Breast epithelium (tissue), 4 donors: ENCODE measurements at places on chromosomes 7 and 10.

DNA sequence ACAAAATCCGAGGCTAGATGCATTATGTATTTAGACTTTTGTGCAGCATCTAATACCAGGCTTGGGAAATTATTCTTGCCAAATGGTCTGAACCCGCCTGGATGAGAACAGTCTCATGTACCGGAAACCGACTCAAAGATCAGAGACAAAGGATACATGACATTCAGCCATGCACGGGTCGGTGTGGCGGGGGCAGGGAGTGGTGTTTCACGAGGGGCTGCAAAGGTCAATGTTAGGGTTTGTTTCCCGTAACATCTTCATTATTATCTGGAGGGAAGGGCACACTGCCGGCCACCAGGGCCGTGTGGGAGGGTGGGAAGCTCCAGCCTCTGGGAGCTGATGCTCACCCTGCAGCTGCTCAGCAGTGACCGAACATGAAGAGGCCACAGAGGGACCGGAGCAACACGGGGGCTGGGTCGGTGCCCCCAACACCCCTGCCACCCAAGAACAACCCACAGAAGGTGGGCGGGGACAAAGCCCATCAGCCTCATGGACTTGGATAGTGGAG is 23.1 kb downstream of the CNPY1 start:
- DNase-seq, result no peak
- H3K36me3 ChIP-seq, result no peaks in the 10 kb centered on the region
- H3K4me1 ChIP-seq, result no peaks in the 10 kb centered on the region
- H3K4me3 ChIP-seq, result no peak overlapping the region
- no peak overlapping the region for H3K27ac ChIP-seq

DNA sequence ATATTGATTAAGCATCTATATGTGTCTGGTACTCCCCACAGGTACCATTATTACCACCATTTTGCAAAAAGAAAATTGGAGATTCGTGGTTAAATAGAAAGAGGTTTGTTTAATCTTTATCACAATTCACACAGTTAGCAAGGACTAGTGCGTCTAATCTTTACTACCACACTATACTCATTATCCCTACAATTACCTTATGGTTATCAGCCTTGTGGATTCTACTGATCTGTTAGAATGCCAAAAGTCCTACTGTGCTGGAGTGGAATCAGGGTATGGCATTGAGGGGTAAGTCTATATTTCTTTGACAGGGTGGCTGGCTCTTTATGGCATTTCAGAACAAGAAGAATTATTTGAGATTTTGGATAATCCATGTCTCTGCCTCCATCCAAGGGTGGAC is 156.1 kb downstream of the RNLS start:
- H3K4me3 ChIP-seq, result no peak overlapping the region
- H3K27me3 ChIP-seq, result no peaks in the 10 kb centered on the region
- no peak overlapping the region for H3K27ac ChIP-seq
- no peak for DNase-seq
- no peaks in the 10 kb centered on the region for H3K4me1 ChIP-seq

GRCh38 chr7:50268990-50269389 is 35.5 kb upstream of the IKZF1 start:
- no peaks in the 10 kb centered on the region for H3K4me1 ChIP-seq
- no peak overlapping the region for H3K4me3 ChIP-seq
- no peaks in the 10 kb centered on the region for H3K27me3 ChIP-seq
- H3K36me3 ChIP-seq, result no peaks in the 10 kb centered on the region

DNA sequence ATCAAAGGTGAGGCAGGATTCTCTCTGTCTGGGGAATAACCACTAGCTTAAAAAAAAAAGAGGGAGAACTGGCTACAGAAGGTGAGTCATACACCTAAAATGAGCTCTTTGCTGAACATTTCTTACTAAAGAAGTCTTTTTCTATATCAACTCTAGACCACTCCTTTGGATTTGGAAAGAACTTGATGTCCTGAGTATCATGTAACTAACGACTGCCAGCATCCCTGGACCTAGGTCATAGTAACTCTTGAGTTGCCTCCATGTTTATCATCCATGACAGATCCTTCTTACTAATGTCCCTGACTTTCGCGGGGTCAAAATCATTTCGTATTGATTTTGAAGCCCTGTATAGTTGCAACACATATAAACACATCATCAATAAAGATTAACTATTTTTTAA is 89.1 kb downstream of the CNOT4 start:
- H3K27me3 ChIP-seq, result no peaks in the 10 kb centered on the region
- no peak for DNase-seq
- no peaks in the 10 kb centered on the region for H3K36me3 ChIP-seq
- H3K4me3 ChIP-seq, result no peak overlapping the region

GRCh38 chr7:632831-633210 is 93.7 kb upstream of the DNAAF5 start:
- H3K27ac ChIP-seq, result no peak overlapping the region
- DNase-seq, result peak; percentile 47
- no peaks in the 10 kb centered on the region for H3K36me3 ChIP-seq
- no peak overlapping the region for H3K4me3 ChIP-seq
- H3K4me1 ChIP-seq, result no peaks in the 10 kb centered on the region

GRCh38 chr7:30954914-30955313 is 8.8 kb upstream of the GHRHR start:
- no peaks in the 10 kb centered on the region for H3K27me3 ChIP-seq
- H3K4me3 ChIP-seq, result no peak overlapping the region
- no peak overlapping the region for H3K27ac ChIP-seq
- no peaks in the 10 kb centered on the region for H3K36me3 ChIP-seq

DNA sequence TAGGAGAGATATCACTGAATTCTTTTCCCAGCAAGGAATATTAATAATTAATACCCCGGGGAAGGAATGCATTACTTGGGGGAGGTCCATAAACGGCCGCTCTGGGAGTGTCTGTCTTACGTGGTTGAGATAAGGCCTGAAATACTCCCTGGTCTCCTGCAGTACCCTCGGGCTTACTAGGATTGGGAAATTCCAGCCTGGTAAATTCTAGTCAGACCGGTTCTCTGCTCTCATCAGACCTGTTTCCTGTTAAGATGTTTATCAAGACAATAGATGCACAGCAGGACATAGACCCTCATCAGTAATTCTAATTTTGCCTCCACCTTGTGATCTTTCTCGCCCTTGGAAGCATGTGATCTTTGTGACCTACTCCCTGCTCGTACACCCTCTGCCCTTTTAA is 162.8 kb upstream of the KCND2 start:
- no peak overlapping the region for H3K27ac ChIP-seq
- H3K4me3 ChIP-seq, result no peak overlapping the region
- H3K4me1 ChIP-seq, result no peaks in the 10 kb centered on the region
- DNase-seq, result no peak
- no peaks in the 10 kb centered on the region for H3K27me3 ChIP-seq
- H3K36me3 ChIP-seq, result no peaks in the 10 kb centered on the region

DNA sequence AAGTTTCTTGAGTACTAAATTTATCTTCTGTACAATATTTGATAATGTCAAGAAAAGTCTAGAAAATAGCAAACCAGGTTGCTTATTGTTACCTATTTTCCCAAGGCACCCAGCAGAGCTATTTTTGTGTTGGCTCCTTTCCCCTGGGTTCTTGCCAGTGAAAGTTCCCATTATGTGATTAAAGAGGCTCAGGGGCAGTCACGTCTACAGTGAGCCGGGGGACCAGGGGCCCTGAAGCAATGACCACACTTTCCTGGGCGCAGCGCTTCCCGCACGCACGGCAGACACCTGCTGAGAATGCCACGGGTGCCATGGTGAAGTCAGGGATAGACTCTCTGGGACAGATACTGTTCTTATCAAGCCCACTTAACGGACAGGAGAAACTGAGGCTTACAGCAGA is 10.4 kb upstream of the CNPY1 start:
- H3K27me3 ChIP-seq, result peaks cover 20% of the 10 kb centered on the region
- H3K4me1 ChIP-seq, result no peaks in the 10 kb centered on the region

- H3K27ac ChIP-seq, result peak overlapping the region; percentile 97
- no peaks in the 10 kb centered on the region for H3K4me1 ChIP-seq
- H3K27me3 ChIP-seq, result no peaks in the 10 kb centered on the region
- DNase-seq, result peak; percentile 32
- peak overlapping the region; percentile 86 for H3K4me3 ChIP-seq
These were observed 34.5 kb upstream of the EBLN1 start for GRCh38 chr10:22252224-22252800.

GRCh38 chr10:44258019-44258418 is 126.9 kb downstream of the CXCL12 start:
- H3K36me3 ChIP-seq, result no peaks in the 10 kb centered on the region
- no peak overlapping the region for H3K27ac ChIP-seq
- no peaks in the 10 kb centered on the region for H3K4me1 ChIP-seq
- H3K27me3 ChIP-seq, result no peaks in the 10 kb centered on the region

DNA sequence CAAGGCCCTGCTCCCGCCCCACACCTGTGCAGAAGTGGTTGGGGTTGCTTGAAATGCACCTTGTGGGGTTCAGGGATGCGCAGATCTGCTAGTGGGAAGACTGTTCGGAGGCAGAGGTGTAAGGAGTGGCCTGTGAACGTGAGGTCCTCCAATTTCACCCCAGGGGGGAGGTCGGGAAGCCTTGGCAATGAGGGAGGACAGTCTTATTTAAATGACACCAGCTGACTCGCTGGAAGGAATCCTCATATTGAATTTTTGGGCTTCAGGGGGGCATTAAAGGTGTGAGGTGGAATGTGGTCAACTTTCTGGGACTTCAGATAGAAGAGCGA is 218.8 kb upstream of the CELF2 start:
- no peak for DNase-seq
- H3K27ac ChIP-seq, result peak overlapping the region; percentile 95

DNA sequence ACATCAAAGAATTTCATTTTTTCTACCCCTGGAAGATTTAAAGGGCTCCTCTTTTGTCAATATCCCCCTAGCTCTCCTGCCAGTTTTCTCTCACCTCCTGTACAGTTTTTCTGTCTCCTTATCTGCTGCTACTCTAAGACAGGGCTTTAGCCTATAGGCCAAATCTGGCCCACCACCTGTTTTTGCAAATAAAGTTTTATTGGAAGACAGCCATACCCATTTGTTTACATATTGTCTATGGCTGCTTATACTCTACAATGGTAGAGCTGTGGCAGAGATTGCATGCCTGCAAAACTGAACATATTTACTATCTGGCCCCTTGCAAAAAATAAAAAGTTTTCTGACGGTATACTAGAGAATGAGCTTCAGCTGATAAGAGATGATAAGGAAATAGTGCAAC is 37.4 kb upstream of the GARS1 start:
- no peaks in the 10 kb centered on the region for H3K27me3 ChIP-seq
- no peak overlapping the region for H3K4me3 ChIP-seq
- H3K36me3 ChIP-seq, result no peaks in the 10 kb centered on the region

GRCh38 chr10:26642896-26643653 is 54.4 kb upstream of the PDSS1 start:
- no peaks in the 10 kb centered on the region for H3K4me1 ChIP-seq
- no peak overlapping the region for H3K27ac ChIP-seq
- no peaks in the 10 kb centered on the region for H3K36me3 ChIP-seq
- peaks cover 6% of the 10 kb centered on the region for H3K27me3 ChIP-seq
- DNase-seq, result no peak
- H3K4me3 ChIP-seq, result no peak overlapping the region

GRCh38 chr7:123126691-123127090 is 73.1 kb downstream of the SLC13A1 start:
- H3K27ac ChIP-seq, result no peak overlapping the region
- H3K4me1 ChIP-seq, result no peaks in the 10 kb centered on the region
- H3K27me3 ChIP-seq, result no peaks in the 10 kb centered on the region
- no peak for DNase-seq
- no peaks in the 10 kb centered on the region for H3K36me3 ChIP-seq

DNA sequence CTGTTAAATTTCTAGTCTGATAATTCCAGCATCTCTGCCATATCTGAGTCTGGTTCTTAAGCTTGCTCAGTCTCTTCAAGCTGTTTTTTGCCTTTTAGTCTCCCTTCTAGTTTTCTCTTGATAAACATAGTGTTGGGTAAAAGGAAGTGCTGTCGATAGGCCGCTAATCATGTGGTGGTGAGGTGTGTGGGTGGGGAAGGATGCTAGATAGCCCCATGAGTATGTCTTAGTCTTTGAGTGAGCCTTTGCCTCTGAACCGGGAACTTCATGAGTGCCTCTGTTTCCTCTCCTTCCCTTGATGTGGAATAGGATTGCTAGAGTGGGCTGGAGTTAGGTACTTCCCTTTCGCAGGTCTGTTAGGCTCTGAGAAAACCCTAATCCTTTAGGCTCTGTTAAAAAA is 441.8 kb downstream of the INHBA start:
- no peaks in the 10 kb centered on the region for H3K27me3 ChIP-seq
- no peaks in the 10 kb centered on the region for H3K4me1 ChIP-seq
- no peak overlapping the region for H3K27ac ChIP-seq
- DNase-seq, result no peak

GRCh38 chr10:58451193-58451889 is 61.3 kb upstream of the BICC1 start:
- H3K27me3 ChIP-seq, result no peaks in the 10 kb centered on the region

- peak overlapping the region; percentile 13 for H3K4me3 ChIP-seq
These were observed 61.4 kb downstream of the ST7 start for GRCh38 chr7:117014673-117015133.

DNA sequence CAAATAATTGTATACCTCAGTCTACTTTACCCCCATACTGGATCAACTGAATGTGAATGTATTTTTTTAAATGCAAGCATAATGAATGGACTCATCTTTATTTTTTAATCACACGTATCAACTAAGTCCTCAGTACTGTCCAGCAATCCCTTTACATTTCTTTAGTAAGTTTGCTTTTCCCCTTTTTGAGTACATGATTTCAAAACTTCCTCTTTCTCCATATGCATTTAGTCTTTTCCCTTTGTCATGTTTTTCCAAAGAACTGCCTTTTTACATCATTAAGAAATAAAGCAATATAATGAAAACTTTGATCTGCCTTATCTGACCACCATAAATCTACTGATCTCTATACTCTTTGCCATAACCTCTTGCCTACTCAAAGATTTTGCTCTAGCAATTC is 182.5 kb upstream of the AKR1E2 start:
- DNase-seq, result no peak
- no peaks in the 10 kb centered on the region for H3K36me3 ChIP-seq
- H3K27me3 ChIP-seq, result no peaks in the 10 kb centered on the region
- H3K4me3 ChIP-seq, result no peak overlapping the region
- H3K27ac ChIP-seq, result no peak overlapping the region

DNA sequence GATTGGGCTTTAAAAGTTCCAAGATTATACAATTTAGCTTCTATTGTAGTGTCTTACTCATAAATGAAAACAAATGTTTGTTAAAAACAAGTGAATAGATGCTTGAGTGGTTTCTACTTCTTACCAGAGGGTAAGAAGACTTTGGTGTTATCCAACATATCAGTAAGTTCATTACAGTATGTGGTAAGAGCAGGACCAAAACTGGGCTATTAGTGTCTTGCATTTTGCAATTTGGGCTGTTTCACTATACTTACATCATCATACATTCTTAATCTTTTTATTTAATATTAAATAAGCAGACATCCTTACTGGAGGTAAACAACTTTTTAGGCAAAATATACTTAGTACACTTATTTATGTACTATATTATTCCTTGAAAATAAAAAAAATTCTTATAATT is 248.4 kb upstream of the HGF start:
- no peaks in the 10 kb centered on the region for H3K27me3 ChIP-seq
- no peak for DNase-seq
- H3K4me3 ChIP-seq, result no peak overlapping the region

DNA sequence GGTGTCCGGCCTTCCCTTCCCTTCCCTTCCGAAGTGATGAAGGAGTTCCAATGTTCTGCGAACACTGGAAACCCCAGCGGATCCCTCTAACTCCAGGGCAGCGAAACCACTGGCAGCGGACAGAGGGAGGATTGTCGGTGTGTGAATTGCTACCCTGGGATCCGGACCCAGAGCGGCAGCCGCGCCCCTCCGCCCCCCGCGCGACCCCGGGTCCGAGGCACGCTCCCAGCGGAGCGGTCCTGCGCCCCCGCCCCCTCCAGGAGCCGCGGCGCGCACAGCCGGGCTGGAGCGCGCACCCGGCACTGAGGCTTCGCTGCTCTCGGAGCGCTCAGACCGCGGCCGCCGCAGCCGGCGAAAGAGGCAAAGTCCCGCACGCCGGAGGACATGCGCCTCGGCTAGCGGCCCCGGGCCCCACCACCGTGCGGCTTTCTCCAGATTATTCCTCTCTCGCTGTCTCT is at the start of gene PTPRZ1:
PTPRZ1 (plus strand) TSS at position 331 of the 458 bp plus-strand sequence. CDS start 339 bp downstream, outside the sequence.
- H3K4me1 ChIP-seq, result no peaks in the 10 kb centered on the region
- peak within 1 kb of the TSS; percentile 66 for H3K4me3 ChIP-seq
- no peaks in the 10 kb centered on the region for H3K36me3 ChIP-seq
- DNase-seq, result no peak
